Hepatocyte (in vitro differentiated cells): ENCODE measurements at places on chromosomes 12 and 14.

DNA sequence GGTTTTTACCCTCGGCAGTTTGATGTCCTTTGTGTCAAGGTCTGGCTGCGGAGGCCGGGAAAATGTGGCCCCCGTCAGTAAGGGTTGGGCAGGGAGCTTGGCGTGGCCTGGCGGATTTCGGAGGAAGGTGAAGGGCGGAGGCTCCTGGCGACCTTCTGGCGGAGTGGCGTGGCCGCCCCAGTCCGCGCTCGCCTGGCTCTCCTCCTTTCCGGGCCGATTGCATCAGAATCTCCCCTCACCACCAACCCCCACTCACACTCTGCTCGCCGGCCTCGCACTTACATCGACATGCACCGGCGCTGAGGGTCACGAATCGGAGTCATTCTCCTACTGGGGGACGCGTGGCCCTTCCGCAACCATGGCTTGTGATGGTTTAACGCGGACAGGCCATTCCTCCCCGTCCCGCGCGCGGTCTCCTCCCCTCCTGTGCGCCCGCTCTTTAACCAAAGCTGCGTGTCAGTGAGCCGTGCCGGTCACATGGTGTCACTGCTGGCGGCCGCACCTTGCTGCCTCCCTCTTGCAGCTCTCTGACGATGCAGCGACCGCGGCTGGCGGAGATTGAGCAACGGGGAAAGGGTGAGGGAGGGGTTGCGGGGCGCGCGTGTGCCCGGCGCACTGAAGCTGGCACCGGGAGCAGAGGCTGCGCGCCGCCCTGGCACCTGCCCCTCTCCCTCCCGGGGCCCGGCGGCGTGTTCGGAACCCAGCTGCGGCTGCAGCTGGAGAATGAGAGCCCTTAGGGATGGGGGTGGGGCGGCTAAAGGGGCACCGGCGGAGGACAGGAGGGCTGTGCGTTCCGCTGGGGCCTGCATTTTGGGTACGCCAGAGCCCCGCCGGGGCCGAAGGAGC, at the start of gene SLC38A1:
TSS of gene SLC38A1 (minus strand) at position 461 of the 846 bp plus-strand sequence. CDS start 29,243 bp downstream, outside the sequence.
- peak; percentile 93 for DNase-seq

- DNase-seq: no peak
These were observed 298.1 kb upstream of the CLEC14A start for GRCh38 chr14:38554026-38554425.

DNA sequence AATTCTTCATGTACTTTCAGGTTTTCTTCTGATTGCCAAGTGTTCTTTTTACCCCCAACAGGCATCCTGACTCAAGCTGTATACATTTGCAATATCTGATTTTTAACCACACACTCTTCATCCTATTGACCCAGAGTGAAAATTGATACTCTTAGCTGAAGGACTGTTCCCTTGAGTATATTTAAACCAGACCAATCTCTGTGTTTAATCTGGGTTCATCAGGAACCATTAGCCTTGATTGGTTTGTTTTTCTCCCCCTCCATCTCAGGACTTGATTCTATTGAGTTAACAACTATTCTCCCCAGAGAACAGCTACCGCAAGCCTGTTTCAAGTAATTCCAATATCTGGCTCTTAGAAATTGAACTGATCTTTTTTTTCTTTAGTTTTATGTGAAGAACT, 222.3 kb upstream of the NOVA1 start:
- no peak for DNase-seq

- DNase-seq: peak; percentile 30
These were observed 172.8 kb downstream of the KTN1 start for GRCh38 chr14:55752580-55753390.

- peak; percentile 76 for DNase-seq
These were observed 1.1 kb upstream of the BCL11B start for GRCh38 chr14:99272899-99273765.

DNA sequence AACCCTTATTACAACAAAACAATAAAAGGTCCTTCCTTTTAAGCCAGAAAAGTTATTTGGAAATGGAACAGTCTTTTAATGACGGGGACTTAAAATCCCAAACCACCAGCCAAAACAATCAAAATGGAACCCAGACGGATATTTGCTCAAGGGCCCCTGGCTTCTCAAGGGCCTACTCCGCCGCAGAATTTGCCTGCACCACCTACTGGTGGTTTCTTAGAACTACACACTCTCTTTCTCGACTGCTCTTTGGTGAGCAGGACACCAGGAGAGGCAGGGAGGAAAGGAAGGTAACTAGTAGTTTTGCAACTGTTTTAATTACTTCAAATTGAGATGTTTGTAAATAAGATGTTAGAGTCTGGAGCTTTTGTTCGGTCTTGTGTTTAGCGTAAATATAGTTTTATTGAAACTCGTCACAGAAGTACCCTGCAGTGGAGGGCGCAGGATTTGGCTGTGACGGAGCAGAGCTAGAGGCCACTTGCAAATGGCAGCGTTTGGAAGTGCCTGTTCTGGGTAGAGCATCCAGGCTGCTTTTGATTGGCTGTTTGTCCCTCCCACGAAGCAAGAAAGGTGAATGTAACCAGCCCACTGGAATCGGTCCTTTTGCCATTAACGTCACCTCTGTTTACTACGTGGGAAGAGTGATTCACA, 238.5 kb downstream of the CACNA1C start:
- DNase-seq: peak; percentile 51

DNA sequence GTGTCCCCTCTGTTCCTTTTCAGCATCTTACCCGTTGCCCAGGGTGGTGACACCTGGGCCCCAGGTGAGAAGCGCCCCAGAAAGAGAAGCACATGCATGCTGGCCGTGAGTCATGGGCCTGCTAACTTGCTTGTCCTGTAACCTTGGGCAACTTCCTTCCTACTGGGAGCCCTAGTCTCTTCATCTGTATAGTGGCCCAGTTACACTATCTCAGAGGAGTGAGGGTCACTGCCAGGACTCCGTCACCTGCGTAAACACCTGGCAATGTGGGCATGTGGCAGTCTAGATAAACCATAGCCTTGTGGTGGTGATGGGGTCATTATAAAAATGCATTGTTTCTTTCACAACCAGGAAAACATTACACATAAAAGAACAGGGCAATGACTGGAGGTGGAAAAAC, 125.2 kb downstream of the SLC25A47 start:
- DNase-seq: no peak

DNA sequence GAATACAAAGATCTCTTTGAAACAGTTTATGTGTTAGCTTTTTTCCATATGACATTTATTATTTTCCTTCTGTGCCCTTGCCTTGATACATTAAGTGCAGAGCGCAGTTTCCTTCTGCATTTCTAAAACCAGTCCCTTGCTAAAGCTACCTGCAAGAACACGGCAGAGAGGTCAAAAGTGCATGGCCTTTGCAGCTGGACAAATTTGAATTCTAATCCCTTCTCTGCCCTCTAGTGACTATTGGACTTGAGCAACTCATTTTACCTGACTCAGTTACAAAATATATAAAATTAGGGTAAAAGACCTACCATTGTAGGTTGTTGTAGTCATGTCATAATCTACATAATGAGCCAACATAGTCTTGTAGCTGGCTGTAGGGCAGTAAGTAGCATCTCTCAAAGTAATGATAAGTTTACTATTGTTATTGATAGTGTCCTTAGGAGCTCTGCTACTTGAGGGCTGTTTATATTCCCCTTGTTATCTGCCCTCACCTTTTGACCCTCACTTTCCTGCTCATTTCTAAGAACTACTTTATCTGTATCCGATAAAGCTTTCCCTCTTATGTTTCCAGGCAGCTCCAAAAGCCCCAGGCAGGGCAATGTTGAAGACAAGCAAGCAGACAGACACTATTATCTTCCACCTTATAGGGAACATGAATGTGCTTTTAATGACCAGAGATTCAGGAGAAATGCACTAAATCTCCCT, 120.0 kb upstream of the PDZRN4 start:
- DNase-seq: no peak

GRCh38 chr12:96215919-96216273, 21.7 kb downstream of the ELK3 start:
- no peak for DNase-seq

DNA sequence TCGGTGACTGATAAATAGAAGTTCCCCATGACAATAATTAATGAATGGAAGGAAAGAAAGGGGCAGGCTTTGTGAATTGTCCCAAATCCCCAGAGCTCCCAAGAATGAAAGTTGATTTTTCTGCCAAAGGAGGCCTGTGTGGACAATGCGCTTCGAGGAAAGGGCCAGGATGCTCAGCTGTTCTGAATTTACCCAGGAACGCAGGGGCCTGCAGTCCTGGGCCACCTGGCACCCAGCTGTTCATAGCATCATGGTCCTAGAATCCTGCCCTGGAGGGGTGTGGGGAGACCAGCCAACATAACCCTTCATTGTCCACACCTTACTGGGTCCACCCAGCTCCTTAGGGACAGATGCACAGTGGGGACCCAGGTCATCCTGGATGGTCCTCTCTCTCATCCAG, 587.5 kb downstream of the BCL11B start:
- no peak for DNase-seq

DNA sequence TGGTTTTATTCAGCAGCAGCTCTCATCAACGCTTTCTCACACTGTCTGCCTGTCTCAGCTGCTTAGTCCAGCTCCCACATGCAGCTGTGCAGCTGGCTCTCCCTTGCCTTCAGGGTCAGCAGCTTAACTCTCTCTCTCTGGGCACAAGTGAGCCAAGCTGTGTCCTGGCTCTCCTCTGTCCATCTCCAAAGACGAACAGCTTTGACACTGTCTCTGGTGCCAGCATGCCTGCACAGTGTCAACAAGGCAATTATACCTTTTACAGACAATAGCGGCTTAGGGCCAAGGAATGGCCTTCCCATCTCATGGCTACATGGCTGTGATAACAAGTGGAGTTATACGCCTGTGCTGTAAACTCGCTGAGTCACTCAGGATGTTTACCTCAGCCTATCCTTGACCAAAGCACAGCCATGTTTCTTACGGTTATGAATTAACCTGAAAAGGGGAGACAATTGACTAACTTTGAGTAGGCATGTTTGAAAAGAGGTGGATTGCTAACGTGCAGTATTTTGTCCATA, 38.4 kb upstream of the MANSC4 start:
- DNase-seq: no peak

GRCh38 chr12:120818416-120818815, 85.7 kb downstream of the SPPL3 start:
- no peak for DNase-seq

DNA sequence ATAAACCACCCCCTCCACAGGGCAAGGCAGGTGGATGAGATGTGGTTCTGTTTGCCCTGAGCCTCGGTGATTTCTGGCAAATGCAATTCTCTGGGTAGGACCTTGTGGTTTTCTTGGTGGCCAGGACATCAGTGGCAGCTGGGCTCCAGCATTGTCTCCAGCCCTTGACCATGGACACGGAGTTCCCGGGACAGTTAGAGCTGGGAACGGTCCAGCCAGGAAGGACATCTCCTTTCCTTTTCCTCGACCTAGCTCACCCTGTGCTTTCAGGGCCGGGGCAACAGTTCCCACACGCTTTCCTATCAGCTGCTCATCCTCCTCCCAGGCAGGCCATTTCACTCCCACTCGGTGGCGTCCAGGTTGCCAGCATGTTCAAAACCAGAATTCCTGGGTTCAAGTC, 9.2 kb downstream of the SERPINA4 start:
- no peak for DNase-seq

DNA sequence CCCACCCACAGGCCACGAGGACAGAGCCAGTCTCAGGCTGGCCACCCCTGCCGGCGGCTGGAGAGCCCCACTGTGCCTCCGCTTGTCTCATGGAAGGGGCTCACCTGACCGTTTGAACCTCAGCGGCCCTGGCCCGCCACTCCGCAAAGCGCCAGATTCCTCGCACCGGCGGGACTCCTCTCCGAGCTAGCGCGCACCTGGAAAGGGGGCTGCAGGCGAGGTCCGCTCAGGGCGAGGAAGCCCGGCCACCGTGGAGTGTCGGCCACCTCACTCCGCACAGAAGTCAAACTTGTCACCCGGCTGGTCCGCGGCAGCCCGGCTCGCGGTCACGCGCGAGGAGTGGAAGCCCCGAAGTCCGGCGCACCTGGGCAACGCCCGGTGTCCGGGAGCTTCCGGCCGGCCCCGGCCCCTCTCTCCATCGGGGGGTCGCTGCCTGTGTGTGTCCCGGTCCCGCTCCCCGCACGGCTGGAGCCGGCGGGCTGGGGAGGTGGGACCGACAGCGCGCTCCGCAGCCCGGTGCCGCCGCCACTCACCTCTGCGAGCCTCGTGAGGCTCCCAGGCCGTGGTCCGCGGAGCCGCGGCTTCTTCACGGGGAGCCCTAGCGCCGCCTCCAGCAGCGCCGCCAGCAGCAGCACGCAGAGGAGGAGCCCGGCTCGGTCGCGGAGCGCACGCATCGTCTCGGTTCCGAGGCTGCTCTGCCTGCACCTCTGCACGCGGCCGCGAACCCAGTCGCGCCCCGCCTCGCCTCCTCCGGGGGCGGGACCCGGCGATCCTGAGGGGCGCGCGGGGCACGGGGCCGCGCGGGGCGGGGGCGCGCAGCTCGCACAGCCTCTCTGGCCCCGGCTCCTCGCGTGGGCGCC, at the start of gene ISM2:
TSS of gene ISM2 (minus strand) at position 697 of the 860 bp plus-strand sequence. CDS start at position 674, 23 bp downstream.
- DNase-seq: peak; percentile 69

- peak; percentile 50 for DNase-seq
These were observed 57.9 kb upstream of the SLC38A2 start for GRCh38 chr12:46430340-46430948.

DNA sequence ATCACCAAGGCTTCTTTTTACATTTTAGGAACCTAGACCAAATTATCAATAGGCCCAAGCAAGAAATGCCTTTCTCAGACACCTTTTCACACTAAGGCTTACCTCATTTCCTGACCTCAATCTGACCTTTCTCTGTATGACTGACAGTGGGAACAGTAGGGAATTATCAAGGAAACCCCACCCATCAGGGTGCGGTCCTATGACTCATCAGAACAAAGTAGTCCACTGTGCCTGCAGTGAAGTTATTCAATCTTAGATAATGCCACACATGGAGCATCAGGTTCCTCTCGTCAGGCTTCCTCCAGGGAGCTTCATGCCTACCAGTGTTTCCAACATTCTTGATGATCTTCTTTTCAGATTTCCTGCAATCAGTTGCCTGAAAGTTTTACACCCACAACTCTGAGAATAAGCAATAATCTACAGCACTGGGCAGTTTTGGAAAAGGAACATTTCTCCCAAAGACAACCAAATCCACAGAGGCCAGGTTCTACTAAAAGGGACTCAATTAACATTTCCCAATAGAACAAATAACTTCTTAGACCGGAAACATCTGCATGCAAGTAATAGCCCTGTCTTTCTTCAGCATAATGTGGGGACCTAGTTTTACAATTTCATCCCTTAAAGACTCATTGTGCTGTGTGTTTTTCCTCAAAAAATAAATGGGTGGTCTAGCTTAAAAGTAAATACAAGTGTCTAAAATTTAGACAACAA, 35.9 kb upstream of the TMTC2 start:
- peak; percentile 68 for DNase-seq
